ENCODE measurements at places on chromosomes 1 and 21.

GRCh38 chr1:172616195-172616594, 42.7 kb upstream of the FASLG start:
- DNase-seq: no peak

DNA sequence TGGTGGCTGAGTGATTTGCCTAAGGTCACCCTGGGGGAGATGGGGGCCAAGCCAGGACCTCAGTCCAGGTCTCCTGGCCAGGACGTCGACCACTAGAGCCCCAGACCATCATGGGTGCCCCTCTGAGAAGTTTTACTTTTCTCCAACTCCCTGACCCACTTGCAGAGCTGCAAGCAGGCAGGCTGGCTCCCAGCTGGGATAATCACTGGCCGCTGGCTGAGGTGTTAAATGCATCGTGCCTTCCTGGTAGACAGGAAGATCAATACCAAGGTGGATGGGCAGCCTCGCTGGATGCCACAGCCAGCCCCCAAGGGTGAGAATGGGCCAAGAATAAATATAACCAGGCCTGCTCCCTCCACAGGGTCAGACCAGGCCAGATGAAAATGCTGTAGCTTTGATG, 106.2 kb downstream of the EPHB2 start:
- DNase-seq: no peak

DNA sequence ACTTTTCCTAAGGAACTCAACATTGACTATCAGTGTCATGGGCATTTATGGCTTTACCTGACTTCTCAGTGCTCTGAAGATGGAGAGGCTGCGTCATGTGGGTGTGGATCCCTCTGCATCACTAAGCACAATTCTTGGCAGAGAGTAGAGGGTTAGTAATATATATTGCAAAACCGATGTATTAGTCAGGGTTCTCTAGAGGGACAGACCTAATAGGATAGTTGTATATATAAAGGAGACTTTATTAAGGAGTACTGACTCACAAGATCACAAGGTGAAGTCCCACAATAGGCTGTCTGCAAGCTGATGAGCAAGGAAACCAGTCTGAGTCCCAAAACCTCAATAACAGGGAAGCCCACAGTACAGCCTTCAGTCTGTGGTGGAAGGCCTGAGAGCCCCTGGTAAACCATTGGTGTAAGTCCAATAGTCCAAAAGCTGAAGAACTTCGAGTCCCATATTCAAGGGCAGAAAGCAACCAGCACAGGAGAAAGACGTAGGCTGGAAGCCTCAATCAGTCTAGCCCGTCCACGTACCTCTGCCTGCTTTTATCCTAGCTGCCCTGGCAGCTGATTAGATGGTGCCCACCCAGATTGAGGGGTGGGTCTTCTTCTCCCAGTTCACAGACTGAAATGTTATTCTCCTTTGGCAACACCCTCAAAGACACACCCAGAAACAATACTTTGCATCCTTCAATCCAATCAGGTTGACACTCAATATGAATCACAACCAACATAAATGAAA, 159.7 kb upstream of the NRIP1 start:
- no peak for DNase-seq

DNA sequence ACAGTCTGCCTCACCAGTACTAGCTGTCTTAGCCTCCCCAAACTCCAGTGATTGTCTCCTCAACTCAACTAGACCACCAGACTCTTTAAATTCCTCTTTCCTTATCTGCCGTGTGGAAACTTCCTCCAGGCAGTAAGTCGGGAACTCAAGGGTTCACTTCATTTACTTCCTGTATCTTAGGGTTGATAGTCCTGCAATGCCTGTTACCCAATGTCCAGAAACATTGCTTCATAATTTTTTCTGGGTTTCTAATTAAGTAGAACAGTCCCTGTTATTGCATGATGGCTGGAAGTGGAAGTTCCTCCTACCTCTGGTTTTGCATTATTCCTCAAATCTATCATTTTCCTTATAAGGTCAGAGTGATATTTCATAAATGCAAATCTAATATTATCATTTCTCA, 60.8 kb upstream of the RNF11 start:
- no peak for DNase-seq

GRCh38 chr1:224292419-224292818, 37.6 kb downstream of the NVL start:
- DNase-seq: no peak

Measured in activated CD4-positive, alpha-beta T cell treated with anti-CD3 and anti-CD28 coated beads for 24 hours (primary cell).